ENCODE measurements at places on chromosomes 5 and 9.

- DNase-seq = no peak
Observed at GRCh38 chr5:115393239-115393638, 96.8 kb upstream of the CCDC112 start.

- no peak for DNase-seq
Observed at GRCh38 chr9:134557331-134557730, 84.3 kb upstream of the COL5A1 start.

GRCh38 chr9:119736491-119737454 is 367.5 kb upstream of the BRINP1 start:
- no peak for DNase-seq

DNA sequence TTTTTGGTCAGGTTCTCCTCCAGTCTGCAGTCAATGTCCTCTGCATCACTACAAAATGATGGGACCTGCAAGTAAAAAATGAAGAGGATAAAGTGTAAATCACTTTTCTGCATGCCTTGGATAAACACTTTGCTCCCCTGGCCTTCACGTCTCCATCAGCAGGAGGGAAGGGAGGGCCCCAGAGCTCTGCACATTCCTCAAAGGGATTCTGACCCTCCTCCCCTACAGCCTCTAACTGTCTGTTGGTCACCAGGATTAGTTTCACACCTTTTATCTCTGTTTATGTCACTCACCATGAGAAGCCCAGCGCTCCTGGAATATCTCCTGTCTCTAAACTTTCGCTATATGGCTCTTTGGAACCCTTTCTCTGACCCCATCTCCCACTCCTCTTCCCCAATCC is 103.3 kb downstream of the SVEP1 start:
- no peak for DNase-seq

GRCh38 chr9:110351009-110351467 is 13.4 kb upstream of the TXNDC8 start:
- DNase-seq = no peak
